ENCODE measurements at places on chromosomes 12 and 14. TPM values are rescaled to one million over a fixed set of nuclear protein-coding genes. Genes with fewer than 3 reads are reported as not detected.

GRCh38 chr12:127820846-127821245 lies 446.1 kb upstream of the TMEM132C start:
- no peak for DNase-seq
- peaks cover 11% of the 10 kb centered on the region for H3K27me3 ChIP-seq
- no peaks in the 10 kb centered on the region for H3K4me1 ChIP-seq
- no peaks in the 10 kb centered on the region for H3K36me3 ChIP-seq

DNA sequence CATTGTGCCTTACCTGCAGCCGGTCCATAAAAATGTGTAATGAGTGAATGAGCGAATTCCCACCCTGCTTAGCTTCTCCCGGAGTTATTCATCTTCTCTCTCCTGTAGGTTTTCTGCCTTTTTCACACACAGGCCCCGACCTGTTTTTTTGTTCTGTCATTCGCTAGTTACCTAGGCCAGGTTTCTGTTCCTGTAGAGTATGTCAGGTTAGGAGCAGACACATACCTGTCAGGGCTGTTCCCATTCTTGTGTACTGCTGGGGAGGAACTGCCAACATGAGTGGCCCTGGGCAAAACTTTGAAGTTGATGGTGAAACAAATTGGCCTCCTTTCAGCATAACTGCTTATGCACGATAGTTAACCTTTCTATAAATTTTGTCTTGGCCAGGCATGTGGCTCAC lies 140.1 kb downstream of the SYNE2 start:
- H3K36me3 ChIP-seq, result peaks cover 17% of the 10 kb centered on the region
- no peaks in the 10 kb centered on the region for H3K27me3 ChIP-seq
- no peak for DNase-seq
- no peak overlapping the region for H3K27ac ChIP-seq
- H3K4me1 ChIP-seq, result no peaks in the 10 kb centered on the region

- no peak for DNase-seq
- no peak overlapping the region for H3K4me3 ChIP-seq
- no peak overlapping the region for H3K27ac ChIP-seq
- H3K27me3 ChIP-seq, result no peaks in the 10 kb centered on the region
- no peaks in the 10 kb centered on the region for H3K4me1 ChIP-seq
- no peaks in the 10 kb centered on the region for H3K36me3 ChIP-seq
Observed at GRCh38 chr14:28536889-28537288, 229.7 kb upstream of the FOXG1 start.

- no peak overlapping the region for H3K4me3 ChIP-seq
- H3K27ac ChIP-seq, result no peak overlapping the region
- no peaks in the 10 kb centered on the region for H3K27me3 ChIP-seq
- peaks cover 2% of the 10 kb centered on the region for H3K36me3 ChIP-seq
Observed at GRCh38 chr12:30888241-30888640, 38.3 kb upstream of the TSPAN11 start.

DNA sequence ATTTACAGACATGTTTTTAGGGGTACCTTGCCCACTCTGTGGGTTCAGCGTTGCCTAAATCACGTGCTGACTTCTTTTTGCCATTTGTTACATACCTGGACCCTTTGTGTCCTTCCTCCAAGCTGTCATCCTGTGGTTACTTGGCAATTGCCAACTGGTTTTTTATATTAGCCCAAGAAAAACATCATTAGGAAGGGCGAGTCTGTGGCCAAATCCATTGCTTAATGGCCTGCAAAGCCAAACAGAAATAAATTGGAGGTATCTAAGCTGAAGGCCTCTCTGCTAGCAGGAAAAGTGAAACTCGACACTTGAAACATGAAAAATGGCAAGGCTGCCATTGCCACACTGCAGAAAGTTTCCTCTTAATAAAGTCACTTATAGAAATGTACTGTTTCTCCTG lies 190.4 kb downstream of the NUAK1 start:
- H3K4me1 ChIP-seq, result no peaks in the 10 kb centered on the region
- H3K36me3 ChIP-seq, result no peaks in the 10 kb centered on the region
- no peak overlapping the region for H3K27ac ChIP-seq
- H3K4me3 ChIP-seq, result no peak overlapping the region

DNA sequence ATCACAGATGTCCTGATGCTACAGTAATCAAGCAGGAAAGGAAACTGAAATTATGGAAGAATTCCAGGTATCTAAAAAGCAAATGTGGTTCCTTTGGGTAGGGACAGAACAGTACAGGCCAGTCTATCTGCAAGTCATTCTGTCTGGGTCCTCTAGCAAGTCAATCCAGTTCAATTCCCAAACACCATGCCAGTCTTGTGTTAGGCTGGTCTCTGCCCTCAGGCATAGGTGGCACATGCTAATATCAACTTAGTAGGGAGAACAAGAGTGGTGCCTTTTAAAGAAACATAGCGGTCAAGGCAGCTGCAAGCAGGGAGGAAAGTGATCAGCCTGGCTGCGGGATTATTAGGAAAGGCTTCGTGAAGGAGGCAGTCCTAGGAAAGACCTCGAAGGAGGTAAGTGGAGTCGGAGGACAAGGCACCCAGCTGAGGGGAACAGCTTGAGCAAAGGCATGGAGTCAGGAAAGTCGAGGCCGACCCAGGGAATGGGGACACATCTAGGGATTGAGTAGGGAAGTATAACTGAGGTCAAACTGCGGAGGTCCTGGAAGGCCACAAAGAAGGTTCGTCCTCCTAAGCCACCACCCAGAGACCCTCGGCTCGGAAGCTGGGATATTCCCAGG lies 3.8 kb upstream of the PLEKHG6 start:
- H3K4me3 ChIP-seq, result no peak overlapping the region
- no peak overlapping the region for H3K27ac ChIP-seq
- H3K27me3 ChIP-seq, result peaks cover 38% of the 10 kb centered on the region
- peaks cover 12% of the 10 kb centered on the region for H3K4me1 ChIP-seq
- no peak for DNase-seq
- H3K36me3 ChIP-seq, result no peaks in the 10 kb centered on the region

RPAP3 gene
- total RNA-seq, result 39.8 TPM

ARMH4 gene
- 31.5 TPM for total RNA-seq

- no peak overlapping the region for H3K27ac ChIP-seq
- no peak for DNase-seq
- no peak overlapping the region for H3K4me3 ChIP-seq
- no peaks in the 10 kb centered on the region for H3K36me3 ChIP-seq
- H3K27me3 ChIP-seq, result no peaks in the 10 kb centered on the region
Observed at GRCh38 chr12:23340351-23340750, 609.1 kb downstream of the SOX5 start.

DNA sequence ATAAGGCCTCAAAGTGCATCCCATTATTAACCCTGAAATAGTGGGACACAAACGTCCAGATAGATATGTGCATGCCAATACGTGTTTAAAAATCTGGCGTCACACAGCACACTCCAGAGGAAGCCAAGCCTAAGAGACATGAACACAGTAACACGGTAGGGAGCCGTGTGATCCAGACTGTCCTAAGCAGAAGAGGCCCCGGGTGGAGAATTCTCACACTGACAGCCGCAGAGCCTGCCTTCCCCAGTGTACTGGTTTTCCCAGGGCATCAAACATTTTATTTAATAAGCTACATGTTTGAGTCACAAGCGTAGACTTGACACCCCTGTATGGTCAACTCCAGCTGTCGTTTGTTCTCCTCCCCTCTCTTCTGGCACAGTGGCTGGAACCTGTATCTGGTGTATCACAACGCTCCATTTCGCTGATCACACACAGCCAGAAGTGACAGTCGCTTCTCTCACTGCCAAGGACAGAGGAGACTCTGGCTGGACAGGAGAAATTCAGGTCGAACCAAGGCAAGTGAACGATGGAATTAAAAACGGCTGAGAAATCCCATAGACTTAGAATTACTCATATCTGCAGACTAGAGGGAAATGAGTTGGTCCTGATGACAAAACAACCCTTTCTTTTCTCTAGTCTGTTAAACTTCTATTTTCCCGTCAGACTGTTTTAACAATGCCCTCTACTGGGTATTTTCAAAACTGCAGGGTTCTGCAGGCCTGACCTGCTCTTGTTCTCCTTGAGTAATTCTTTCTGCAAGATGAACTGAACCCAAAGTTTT lies 359.9 kb downstream of the RGS6 start:
- no peak overlapping the region for H3K27ac ChIP-seq
- H3K4me3 ChIP-seq, result no peak overlapping the region
- H3K4me1 ChIP-seq, result peaks cover 20% of the 10 kb centered on the region
- no peaks in the 10 kb centered on the region for H3K36me3 ChIP-seq
- DNase-seq, result peak; percentile 16

DNA sequence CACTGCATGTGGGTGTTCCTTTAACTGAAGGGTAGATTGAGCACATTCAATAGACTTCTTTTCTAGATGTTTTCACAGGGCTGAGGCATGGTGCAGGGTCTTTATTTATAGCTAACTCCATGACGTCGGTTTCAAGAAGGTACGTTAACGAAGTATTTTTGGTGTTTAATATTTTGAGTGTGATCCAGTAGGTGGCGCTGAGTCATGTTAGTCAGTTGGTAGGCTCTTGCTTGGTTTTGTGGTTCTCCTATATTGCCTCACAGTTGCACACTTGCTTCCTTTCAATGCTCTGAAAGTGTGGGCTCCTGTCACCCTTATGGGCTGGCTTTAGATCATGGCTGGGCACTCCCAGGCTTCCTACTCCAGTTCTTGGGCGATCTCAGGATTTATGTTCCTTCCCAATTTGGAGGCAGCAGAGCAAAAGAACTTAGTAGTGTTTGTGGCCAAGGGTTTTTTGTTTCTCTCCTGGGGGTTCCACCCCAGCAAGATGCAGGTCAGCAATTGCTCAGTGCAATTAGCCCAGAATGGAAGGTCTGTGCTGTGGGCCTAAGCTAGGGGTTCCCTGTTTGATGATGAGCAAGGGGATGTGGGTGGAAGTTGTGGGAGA lies 471.6 kb upstream of the FOXG1 start:
- no peaks in the 10 kb centered on the region for H3K36me3 ChIP-seq
- H3K4me1 ChIP-seq, result no peaks in the 10 kb centered on the region
- H3K4me3 ChIP-seq, result no peak overlapping the region
- no peak for DNase-seq

GRCh38 chr12:128843538-128843937 lies 9.7 kb upstream of the GLT1D1 start:
- no peak overlapping the region for H3K27ac ChIP-seq
- peaks cover 2% of the 10 kb centered on the region for H3K27me3 ChIP-seq
- no peaks in the 10 kb centered on the region for H3K4me1 ChIP-seq
- H3K4me3 ChIP-seq, result no peak overlapping the region
- no peaks in the 10 kb centered on the region for H3K36me3 ChIP-seq

DNA sequence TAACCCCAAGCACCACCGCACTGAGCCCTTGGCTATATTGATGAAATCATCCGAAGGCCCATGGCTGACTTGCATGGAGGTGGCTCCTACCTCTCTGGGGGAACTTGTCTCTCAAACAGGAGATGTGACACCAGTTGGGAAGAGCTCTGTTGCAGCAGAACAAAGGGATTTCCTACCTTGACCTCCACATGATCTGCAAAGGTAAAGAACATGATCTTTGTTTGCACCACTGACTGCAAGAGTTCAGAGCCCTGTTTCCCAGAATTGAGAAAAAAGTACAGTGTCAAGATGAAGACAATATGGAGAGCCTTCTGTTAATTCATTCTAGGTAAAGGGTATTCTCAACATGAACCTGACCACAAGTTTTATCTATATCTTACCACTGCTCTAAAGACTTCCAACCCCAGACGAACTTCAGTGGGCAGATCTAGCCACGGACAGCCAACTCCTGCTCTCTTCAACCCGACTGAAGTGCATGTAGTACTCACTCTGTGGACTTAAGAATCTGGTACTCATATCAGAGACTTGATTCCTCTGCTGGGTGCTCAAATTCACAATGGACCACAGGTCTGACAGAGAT lies 32.1 kb downstream of the ZFYVE26 start:
- no peaks in the 10 kb centered on the region for H3K27me3 ChIP-seq
- H3K36me3 ChIP-seq, result peaks cover 28% of the 10 kb centered on the region
- DNase-seq, result no peak
- H3K4me1 ChIP-seq, result no peaks in the 10 kb centered on the region
- H3K27ac ChIP-seq, result no peak overlapping the region
- H3K4me3 ChIP-seq, result no peak overlapping the region

- H3K27ac ChIP-seq, result no peak overlapping the region
- DNase-seq, result no peak
Observed at GRCh38 chr12:8844665-8845064, 22.2 kb downstream of the A2ML1 start.

- peaks cover 49% of the 10 kb centered on the region for H3K4me1 ChIP-seq
- peaks cover 35% of the 10 kb centered on the region for H3K36me3 ChIP-seq
- H3K4me3 ChIP-seq, result no peak overlapping the region
- no peak for DNase-seq
- no peaks in the 10 kb centered on the region for H3K27me3 ChIP-seq
Observed at GRCh38 chr12:105352940-105353635, 22.6 kb downstream of the C12orf75 start.

- no peaks in the 10 kb centered on the region for H3K4me1 ChIP-seq
- H3K36me3 ChIP-seq, result peaks cover 6% of the 10 kb centered on the region
- peaks cover 16% of the 10 kb centered on the region for H3K27me3 ChIP-seq
- H3K27ac ChIP-seq, result peak overlapping the region; percentile 84
- DNase-seq, result peak; percentile 83
- H3K4me3 ChIP-seq, result peak overlapping the region; percentile 75
Observed at GRCh38 chr12:7439579-7440505, 4.1 kb downstream of the CD163L1 start.

All from progenitor cell of endocrine pancreas (in vitro differentiated cells).